ENCODE measurements at places on chromosomes 1 and 21.

GRCh38 chr1:233299450-233299849, 3.9 kb upstream of the PCNX2 start:
- no peak for DNase-seq

DNA sequence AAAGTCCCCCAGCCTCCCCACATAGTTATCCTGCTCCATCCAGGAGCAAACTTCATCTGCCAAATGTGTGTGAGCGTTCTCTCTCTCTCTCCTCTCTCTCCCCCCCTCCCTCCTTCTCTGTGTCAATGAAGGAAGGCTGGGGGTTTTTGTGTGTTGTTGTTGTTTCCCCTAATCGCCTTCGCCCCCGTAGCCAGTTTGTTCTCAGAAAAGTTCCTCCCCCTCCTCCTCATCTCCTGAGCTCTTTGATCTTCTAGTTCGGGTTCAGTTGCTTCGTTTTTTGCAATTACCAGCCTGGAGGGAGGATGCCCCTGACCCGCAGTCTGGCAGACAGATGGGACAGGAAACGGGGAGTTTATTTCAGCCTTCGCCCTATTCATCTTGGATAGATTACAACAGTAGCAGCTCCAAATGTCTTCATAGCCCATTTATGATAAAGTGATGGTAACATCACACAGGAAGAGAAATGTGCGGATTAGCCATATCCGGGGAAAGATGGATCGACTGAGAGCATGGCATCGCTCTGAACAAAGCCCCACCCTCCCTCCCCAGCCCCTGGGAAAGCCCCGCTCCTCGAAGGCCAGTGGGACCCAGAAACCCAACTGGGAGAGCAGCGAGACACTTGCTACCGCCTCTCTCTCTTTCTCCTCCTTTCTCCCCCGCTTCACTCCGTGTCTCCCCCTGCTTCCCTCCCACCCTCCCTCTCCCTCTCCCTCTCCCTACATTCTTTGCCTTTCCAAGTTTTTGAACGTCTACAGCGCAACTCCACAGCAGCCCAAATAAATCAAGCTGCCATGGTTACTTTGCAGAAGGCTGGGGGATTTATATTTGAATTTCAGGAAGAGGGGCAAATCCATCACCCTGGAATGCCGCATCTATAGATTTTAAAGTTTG, 139.7 kb upstream of the ARHGEF16 start:
- DNase-seq: no peak

DNA sequence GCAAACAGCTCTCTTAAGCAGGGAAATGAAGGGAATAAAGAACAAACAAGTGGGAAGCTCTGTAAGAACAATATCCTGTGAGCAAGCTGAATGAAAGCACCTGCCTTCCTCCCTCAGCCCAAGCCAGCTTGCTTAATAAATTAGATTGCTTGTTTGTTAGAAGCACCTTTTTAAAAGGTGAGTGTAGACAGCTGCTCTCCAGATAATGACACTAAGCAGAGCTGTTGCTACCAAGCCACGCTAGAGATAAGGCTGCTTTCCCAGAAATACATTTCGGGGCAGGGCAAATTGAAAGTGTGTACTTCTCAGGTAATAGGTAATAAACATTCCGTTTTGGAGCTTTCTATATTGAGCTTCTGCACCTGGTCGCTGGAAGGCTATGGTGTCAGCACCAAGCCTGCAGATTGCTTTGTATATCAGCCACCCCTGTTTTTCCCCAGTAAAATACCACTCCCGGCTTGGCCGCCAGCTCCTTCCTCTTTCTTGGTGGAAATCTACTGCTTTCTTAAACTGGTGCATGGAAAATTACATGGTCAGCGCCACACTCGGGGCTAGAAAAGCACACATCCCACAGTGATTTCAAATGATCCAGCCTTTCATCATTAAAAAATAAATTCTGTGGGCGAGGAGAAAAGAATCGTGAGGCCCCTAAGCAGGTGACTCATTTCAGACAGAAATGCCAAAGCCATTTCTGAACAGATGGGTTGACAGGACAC, 151.3 kb downstream of the ETS2 start:
- DNase-seq: no peak

GRCh38 chr1:4468804-4469514, 185.4 kb upstream of the AJAP1 start:
- no peak for DNase-seq

DNA sequence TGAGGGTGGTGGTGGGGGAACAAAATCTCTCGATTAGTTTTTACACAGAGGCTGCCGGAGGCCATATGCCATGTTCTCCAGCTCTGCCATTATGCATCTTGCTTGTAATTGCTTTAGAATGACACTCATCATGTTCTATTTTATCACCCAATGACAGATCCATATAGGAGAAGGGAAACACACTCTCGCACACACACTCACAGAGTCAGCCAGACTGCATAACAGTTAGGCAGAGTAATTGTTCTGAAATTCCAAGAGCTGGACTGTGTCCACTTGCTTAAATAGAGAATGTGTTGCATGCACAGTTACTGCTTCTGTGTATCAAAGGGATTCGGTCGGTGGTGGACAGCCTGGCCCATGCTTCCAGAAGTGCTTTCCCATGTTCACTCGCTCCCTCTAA, 30.6 kb downstream of the KCND3 start:
- no peak for DNase-seq

GRCh38 chr1:111209622-111210021, 9.2 kb upstream of the DENND2D start:
- no peak for DNase-seq

- no peak for DNase-seq
These were observed 18.4 kb downstream of the H6PD start for GRCh38 chr1:9253004-9253403.

DNA sequence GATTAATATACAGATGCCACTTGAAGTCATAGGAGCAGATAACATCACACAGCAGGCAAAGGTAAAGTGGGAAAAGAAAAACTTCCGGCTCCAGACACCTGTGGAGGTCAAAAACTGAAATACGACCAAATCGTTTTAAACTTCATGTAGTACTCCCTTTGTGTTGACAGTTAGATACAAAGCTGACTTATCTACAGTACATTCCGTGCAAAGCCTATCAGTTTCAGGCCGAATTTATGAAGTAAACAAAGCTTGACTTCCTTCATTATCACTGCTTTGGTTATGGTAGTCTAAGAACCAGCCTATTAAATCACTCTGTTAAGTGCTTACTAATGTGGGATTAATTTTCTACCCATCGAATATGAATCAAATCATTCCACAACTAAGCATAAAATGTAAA, 156.3 kb downstream of the SMYD3 start:
- no peak for DNase-seq

- DNase-seq: no peak
These were observed 115.8 kb downstream of the VPS13D start for GRCh38 chr1:12345350-12346217.

- no peak for DNase-seq
These were observed 24.4 kb downstream of the YTHDF2 start for GRCh38 chr1:28761189-28761588.

GRCh38 chr1:157363660-157364140, 188.6 kb downstream of the FCRL5 start:
- no peak for DNase-seq

GRCh38 chr21:24280596-24280995, 1326.7 kb downstream of the MRPL39 start:
- DNase-seq: no peak

GRCh38 chr1:18676332-18676781, 45.7 kb downstream of the PAX7 start:
- DNase-seq: no peak

DNA sequence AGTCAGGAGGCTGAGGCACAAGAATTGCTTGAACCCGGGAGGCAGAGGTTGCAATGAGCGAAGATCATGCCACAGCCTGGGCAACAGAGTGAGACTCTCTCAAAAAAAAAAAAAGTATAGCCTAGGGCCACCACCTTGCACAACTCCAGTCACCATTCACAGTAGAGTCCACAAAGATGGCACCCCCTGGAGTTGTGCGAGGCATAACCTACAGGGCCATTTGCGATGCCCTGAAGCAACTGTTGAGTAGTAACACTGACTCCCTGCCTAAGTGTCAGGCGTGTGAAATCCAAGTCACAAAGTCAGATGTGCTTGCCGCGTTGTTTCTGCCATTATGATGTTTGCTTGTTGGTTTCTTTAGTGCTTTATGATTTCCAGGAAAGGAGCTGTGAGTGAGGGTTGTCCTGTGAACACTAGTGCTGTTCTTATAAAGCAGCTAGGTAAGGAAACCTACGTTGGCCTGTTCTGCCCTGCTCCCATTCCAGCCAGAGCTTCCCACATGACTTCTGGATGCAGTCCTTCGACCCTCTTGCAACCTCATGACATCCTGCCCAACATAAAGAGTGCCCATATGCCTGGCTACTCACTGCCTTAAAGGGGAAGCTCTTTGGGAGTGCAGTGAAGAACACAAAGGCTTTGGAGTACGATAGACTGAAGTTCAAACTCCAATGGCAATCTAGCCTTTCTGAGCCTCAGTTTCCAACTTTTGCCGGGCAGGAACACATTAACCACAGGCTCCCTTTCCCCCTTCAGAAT, 29.8 kb downstream of the FHAD1 start:
- peak; percentile 22 for DNase-seq

- no peak for DNase-seq
These were observed 41.3 kb upstream of the OSBPL9 start for GRCh38 chr1:51575406-51576084.

- DNase-seq: no peak
These were observed 67.6 kb downstream of the TENT5C start for GRCh38 chr1:117673405-117673804.

DNA sequence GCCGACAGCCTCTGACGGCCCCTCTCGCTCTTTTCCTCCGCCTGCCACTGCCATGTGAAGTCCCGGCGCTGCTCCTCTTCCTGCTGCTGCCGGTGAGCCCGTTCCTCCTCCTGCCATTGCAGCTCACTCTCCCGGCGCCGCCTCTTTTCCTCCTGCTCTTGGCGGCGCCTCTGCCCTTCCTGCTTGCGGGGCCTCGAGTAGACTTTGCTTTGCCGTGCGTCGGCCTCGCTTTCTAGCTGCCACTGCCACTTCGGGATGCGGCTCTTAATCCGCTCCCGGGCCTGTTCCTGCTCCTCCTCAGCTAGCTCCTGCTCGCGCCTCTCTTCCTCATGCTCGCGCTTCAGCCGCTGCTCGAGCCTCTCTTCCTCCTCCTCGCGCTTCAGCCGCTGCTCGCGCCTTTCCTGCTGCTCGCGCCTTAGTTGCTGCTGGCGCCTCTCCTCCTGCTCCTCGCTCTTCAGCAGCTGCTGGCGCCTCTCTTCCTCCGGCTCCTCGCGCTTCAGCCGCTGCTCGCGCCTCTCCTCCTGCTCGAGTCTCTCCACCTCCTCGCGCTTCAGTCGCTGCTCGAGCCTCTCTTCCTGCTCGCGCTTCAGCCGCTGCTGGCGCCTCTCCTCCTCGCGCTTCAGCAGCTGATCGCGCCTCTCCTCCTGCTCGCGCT, 4.3 kb downstream of the TCHH start:
- DNase-seq: peak; percentile 71

GRCh38 chr1:113153116-113153803, 80.3 kb downstream of the LRIG2 start:
- DNase-seq: no peak

DNA sequence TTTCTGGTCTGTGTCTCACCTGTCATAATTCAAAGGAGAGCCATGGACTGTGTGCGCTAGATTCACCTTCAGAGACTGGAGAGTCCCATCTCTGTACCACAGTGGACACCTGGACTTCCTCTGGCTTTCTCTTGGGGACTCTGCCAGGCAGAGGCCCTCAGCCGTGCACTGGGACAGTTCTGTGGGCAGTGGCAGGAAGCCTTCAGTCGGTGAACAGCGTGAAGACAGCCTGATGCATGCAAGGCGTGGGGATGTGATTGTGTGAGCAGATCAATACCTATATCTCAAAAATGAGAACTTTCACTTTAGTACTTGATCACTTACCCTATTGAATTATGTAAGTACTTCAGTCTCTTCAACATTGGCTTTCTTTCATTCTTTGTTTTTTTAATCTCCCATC, 245.3 kb downstream of the DISC1 start:
- no peak for DNase-seq

- no peak for DNase-seq
These were observed 9.9 kb downstream of the LMO4 start for GRCh38 chr1:87338566-87338965.

DNA sequence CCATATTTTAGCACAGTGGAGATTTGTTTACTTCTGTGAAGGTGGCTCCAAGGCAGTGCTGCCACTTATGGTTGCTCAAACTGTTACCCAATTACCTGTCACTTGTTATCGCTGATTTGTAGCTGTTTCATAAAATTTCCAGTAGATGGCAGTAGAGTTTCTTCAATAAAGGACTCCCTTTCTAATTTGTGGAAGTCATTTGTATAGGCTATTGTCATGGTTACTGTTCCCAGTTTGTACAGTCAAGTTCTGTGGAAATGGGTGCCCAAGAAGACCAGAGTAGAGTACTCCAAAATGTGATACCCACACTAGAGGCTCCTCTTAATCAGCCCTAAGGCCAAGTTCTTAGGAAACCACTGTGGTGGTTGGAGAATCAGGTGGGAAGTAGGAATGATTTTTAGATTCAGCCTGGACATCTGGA, 186.1 kb downstream of the CLEC20A start:
- DNase-seq: no peak

- DNase-seq: no peak
These were observed 11.5 kb downstream of the PI4KB start for GRCh38 chr1:151315565-151316235.

DNA sequence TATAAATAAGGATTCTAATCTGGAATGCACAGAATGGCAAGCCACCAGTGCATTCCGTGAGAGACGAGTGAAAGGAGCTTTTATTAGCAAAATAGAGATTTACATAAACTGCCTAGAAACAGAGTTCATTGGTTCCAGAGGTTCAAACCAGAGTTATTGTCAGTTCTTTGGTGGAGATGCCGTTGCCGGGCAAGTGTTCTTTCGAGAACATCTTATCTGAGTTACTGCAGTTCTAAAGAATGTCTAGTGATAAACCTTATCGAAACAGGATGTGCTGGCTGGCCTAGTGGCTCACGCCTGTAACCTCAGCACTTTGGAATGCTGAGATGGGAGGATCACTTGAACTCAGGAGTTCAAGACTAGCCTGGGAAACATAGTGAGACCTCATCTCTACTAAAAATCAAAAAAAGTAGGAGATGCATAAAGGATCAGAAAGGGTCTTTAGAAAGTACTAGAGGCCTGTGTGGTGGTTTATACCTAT, 19.9 kb upstream of the EVI5 start:
- DNase-seq: no peak

DNA sequence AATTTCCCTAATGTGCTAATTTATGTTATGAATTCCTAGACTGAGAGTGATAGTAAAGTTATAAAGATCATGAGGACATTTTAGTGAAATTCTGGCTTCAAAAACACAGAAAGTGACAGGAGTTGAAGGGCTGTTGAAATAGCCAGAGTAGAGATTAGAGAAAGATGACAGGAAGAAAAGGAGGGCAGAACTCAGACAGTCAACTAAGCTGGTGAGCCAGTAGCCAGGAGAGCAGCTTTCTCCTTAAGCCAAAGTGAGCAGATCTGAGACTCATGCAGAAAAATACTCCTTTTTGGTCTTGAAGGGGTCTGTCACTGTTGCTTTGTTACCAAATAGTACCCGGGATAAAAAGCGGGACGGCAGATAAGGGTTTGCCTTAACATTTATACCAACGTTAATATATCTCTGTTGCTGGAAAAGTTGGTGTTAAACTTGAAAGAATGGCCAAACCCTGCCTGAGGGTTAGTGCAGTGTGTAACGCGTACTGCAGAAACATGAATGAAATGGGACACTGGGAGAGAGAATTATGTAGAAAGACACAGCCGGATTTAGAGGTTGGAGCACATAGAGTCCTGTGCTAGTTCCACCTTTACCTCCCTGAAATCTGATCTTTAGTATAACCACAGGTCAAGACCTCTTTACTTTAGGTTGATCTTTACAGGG, 12.8 kb downstream of the AHCYL1 start:
- no peak for DNase-seq

All from activated CD8-positive, alpha-beta memory T cell treated with anti-CD3 and anti-CD28 coated beads, Interleukin-2, amount 50 U/mL, for 48 hours (primary cell).